ENCODE measurements at places on chromosomes 12 and 14.

GRCh38 chr14:99459481-99460100 is 21.1 kb downstream of the SETD3 start:
- no peak for DNase-seq

DNA sequence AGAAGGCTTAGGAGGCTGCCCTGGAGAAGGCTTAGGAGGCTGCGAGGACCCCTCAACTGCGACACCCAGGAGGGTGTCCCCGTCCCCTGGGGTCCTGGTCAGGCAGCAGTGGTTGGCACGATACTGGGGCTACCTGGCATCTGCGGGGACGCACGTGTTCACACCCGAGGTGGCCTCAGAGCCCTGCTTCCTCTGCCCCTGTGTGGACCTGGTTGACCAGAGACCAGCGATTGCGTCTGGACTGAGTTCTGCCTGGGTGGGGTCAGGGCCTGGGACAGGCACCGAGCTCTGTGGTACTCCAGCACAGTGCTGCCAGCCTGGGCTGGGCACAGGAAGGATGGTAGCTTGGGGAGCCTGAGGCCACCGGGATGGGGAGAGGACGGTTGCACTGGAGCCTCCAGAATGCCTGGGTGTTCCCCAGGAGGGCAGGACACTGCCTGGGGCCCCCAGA is 735 bp downstream of the ASPG start:
- no peak for DNase-seq

GRCh38 chr14:100402631-100403030 is 79.5 kb downstream of the SLC25A47 start:
- DNase-seq: no peak

DNA sequence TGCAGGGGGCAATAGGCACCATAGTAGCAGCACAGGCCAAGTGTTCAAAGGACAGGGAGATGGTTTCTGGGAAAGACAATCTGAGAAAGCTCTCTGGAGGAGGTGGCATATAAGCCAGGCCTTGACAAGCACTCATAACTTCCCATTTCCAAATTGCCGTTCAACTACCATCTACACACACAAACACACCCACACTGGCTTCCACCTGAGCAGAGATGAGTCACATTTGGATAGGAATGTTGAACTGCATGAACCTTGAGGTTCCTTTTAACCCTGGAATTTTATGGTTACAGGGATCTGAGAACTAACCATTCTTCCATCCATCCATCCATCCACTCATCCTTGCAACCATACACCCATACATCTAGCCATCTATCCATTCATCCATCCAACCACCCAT is 86.6 kb downstream of the KSR2 start:
- no peak for DNase-seq

DNA sequence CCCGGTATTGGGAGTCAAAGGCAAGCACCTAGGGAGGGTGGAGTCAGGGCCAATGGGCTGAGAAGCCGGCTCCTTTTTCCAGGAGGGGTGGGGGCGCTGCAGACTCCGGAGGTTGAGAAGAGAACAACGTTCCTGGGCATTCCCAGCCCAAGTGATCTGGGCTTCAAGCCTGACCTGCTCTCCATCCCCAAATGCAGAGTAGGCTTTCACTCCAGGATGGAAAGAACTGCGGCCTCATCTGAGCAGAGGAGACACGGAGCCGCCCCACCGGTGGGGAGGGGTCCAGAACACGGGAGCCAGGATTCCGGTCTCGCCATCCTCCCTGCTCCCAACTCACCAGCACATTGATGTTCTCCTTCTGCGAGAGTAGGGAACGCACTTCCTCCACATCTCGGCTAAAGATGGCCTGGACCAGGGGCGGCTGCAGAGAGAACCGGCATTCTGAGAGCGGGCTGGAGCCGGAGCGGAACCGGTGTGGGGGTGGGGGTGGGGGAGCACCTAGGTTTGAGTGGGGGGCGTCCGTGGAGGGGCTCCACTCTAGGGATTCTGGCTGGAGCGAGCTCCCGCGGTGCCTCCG is 605 bp downstream of the ANKRD52 start:
- DNase-seq: peak; percentile 73

DNA sequence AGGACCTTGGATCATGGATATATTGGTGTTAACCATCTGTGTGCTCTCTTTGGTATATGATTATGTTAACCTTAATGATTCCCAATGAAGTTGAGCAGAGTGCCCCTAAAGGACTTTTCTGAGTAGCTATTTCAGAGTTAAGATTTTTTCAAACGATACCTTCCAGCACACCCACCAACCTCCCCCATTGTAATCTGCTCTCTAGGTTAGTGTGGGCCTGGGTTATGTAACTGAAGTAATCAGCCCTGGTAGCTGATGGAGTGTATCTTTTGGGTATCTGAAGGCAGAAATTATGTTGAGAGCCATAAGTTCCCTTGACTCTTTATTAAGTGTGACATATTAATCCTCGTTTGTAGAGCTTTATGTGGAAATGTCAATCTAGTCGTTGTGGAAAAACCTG is 47.6 kb upstream of the RNU6-8 start:
- no peak for DNase-seq

GRCh38 chr12:85820101-85820500 is 16.1 kb downstream of the RASSF9 start:
- no peak for DNase-seq

DNA sequence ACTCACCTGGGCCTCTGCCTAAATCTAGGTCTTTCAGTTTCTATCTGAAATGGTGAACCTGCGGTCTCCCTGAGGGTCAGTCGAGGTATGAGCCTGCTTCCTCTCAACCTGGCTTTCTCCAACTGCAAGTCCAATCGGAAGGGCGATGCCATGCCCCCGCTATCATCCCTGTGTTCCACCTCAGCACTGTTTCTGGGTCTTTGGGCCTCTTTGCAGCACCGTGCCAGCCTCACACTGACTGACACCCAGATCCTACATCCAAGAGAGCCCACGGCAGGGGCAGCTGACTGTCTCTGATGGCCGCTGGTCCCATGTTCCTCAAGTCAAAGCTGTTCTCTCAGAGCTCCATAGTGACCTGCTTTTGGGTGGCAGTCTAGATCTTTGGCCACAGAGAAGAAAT is 120.7 kb downstream of the PAPOLA start:
- DNase-seq: no peak

DNA sequence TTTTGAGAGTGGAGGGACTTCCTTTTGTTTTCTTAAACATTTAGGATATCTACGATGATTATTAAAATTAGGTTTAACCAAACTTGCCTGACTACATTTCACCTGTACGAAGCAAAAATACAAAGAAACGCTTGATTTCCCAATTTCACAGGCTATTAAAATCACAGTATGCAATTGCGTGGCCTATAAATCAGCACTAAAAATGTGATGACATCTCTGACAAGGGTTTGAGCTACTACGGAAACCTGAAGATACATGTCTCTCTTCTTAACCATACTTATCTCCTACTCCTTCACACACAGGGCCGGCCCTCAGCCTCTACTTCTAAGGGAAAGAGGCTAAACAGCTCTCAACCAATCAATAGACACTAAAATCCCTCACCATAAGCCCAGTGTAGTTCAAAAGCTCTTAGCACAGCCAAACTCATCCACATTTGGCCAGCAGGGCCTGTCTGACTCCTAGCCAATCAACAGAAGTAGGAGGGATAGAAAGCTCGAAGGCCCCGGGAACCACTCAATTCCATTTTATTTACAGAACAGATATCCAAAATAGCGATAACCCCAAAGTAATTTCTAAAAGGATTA is 137.3 kb downstream of the FOXN3 start:
- DNase-seq: no peak

DNA sequence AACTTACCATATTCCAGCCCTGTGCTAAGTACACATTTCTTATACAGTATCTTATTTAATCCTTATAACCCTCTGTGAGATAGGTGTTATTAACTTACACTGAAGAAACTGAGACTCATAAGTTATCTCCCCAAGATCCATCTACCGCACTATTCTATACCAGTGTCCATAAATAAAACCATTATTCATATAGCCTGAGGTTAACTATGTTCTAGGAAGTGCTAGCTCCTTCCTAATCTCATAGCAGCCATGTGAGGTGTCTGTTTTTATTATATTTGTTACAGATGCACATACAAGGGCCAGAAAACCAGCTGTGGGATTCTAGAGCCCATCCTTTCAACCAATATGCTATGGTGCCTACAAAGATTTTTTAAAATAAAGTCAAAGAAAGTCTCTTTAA is 100.3 kb upstream of the RAP1B start:
- DNase-seq: no peak

GRCh38 chr14:103961928-103962578 is 19.7 kb upstream of the RD3L start:
- no peak for DNase-seq

GRCh38 chr14:67881225-67881624 is 61.6 kb downstream of the RAD51B start:
- no peak for DNase-seq

- no peak for DNase-seq
These were observed 2.9 kb downstream of the ZFHX2 start for GRCh38 chr14:23548351-23549318.

- no peak for DNase-seq
These were observed 210.7 kb upstream of the ATP2B1 start for GRCh38 chr12:89919241-89919906.

- DNase-seq: no peak
These were observed 86.4 kb upstream of the SINHCAF start for GRCh38 chr12:31412292-31412801.

DNA sequence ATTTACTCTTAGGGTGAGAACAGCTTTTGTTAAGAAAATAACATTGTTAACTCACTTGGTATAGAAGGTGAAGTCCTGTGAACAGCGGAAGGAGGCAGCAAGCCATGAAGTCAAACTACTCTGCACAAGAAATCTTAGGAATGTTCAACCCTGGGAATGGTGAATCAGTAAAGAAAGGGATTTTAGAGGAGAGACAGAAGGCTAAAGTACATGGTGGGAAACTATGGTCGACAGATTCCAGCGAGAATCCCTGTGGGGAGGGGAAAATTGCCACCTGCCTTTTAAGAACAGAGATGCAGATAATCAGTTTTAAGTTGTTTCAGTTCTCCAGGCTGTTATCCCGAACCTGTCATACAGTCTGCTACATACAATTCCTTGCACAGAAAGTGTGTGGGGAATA is 63.2 kb upstream of the PTPRR start:
- no peak for DNase-seq

DNA sequence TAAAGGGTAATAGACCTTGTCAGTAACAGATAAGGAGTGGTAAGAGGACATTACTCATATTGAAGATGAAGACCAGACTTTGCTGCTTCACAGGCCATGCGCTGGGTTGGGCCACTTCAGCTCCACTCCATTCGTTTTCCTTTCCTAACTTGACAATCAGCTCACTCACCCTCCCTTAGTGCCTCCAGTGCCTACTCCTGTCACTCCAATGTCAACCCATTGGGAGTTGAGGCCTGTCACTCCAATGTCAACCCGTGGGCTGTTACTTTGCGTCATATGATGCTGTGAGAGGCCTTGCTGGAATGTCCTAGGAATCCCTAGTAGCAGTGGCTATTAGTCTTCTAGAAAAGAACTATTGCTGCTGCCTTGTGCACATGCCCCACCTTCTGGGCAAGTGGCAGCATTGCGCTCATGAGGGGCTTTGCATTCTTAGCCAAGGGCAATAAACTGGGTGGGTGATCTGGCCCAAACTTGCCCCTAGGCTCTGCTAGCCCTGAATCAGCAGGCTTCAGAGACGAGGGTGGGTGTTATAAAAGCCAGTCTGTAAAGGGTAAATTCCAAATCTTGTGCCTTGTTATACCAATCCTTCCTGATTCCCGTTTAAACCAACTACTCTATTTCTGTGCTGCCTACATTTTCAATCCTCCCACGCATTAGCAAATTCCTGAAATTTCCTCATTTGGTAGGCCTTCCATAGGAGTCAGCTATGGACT is 36.1 kb downstream of the BAZ2A start:
- DNase-seq: peak; percentile 84

- DNase-seq: no peak
These were observed 3.4 kb downstream of the TRHDE start for GRCh38 chr12:72275526-72275925.

DNA sequence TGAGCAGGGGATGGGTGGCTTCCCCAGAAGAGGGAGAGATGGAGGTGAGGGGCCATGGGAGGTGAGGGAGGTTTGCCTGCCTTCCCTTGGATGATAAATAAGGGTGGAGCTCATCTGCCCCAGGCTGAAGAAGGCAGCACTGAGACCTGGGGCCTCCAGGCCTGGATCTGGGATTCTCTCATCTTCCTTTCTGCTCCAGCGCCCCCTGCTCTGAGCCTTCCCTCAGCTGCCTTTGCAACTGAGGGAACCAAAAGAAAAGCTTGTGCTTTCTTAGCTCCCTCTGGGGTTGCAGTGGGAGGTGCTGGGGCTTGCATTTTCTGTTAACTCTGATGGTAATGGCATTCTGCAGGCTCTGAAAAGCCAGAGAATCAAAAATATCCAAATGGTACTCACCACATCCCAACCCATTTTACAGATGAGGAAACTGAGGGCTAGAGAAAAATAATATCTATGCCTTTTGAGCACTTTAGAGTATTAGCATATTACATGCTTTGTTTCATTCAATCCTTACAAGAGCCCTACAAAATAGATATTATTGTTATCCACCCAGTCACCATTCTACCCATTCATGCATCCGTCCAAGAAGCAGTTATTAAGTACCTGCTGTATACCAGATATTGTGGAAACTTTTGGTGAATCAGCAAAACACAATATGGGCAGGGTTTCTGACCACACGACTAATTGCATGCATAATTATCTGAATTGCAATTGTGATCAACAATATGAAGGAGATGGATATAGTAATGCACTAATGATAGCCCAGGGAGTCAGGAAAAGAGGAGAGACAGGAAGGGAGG is 102.2 kb downstream of the WSCD2 start:
- DNase-seq: no peak

- peak; percentile 30 for DNase-seq
These were observed 55.7 kb upstream of the BCL11B start for GRCh38 chr14:99327458-99328250.

GRCh38 chr12:85004204-85004603 is 31.9 kb downstream of the TSPAN19 start:
- DNase-seq: no peak

Measured in D341Med (cell line).